Endodermal cell (in vitro differentiated cells): ENCODE measurements at places on chromosomes 4 and X. TPM values are rescaled to one million over a fixed set of nuclear protein-coding genes. Genes with fewer than 3 reads are reported as not detected.

Gene SMIM43
- 0.16 TPM in 1 of 2 replicates, not detected in the other for total RNA-seq

Gene ARSJ
- total RNA-seq: 0.35 and 0.36 TPM in 2 replicates

Gene SHROOM4
- total RNA-seq: 10.4 to 22.8 TPM (median 20.5 TPM) in 3 replicates

- peak overlapping the region; percentile 75 for H3K4me3 ChIP-seq
- H3K27ac ChIP-seq: no peak overlapping the region
- no peaks in the 10 kb centered on the region for H3K36me3 ChIP-seq
- no peaks in the 10 kb centered on the region for H3K27me3 ChIP-seq
- no peak for DNase-seq
These were observed 776 bp downstream of the PABPC4L start for GRCh38 chr4:134200811-134201215.

DNA sequence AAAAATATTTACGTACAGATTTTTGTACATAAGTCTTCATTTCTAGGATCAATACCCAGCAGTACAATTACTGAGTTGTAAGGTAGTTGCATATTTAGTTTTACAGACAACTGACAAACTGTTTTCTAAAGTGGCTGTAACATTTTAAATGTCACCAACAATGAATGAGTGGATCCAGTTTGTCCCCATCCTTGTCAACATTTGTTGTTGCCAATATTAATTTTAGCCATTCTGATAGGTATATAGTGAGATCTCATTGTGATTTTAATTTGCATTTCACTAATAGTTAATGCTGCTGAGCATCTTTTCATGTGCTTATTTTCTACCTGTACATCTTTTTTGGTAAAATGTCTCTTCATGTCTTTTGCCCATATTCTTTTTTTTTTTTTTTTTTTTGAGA is 30.9 kb upstream of the NOCT start:
- no peak overlapping the region for H3K27ac ChIP-seq
- no peaks in the 10 kb centered on the region for H3K36me3 ChIP-seq
- no peak overlapping the region for H3K4me3 ChIP-seq
- no peaks in the 10 kb centered on the region for H3K27me3 ChIP-seq
- no peak for DNase-seq

DNA sequence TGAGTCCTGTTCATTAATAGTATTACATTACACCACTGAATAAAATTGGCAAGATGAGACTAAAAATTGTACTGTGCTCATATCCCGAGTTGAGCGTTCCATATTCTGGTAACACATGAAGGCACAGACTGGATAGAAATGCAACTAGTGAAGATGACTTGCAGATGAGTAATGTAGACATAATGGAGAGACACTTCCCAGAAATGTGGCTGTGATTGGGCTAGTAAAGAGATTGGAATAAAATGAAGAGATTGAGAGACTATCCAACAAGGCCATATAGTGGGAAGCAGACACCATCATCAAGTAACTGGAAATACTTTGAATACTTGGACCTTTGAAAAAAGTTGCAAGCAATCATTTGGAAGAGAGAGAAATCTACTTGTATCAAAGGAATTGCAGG is 77.3 kb downstream of the DCAF8L1 start:
- no peaks in the 10 kb centered on the region for H3K27me3 ChIP-seq
- no peaks in the 10 kb centered on the region for H3K4me1 ChIP-seq
- no peak overlapping the region for H3K4me3 ChIP-seq
- no peak for DNase-seq
- no peaks in the 10 kb centered on the region for H3K36me3 ChIP-seq

DNA sequence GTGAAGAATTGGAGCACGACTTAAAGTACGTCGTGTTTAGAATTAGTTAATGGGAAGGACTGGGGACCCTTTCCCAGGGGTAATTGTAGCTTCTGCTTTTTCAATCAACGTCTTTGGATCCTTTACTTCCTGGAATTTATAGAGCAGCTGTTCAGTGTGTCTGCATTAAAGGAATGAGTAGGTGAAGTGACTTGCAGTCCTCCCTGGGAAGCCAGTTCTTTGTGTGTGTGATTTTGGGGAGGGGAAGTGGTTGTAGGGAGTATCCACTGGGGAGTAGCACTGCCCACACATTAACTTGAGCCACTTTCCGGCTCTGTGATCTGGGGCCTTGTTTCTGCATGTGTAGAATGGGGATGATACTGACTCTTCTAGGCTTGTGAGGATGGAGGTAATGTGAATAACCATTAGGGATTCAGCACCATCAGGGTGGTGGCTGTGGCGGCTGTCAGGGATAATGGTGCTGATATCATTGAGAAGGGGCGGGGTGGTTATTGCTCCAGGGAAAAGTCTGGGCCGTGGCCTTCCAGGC is 54.7 kb downstream of the TMEM131L start:
- H3K4me1 ChIP-seq: no peaks in the 10 kb centered on the region
- H3K36me3 ChIP-seq: no peaks in the 10 kb centered on the region
- H3K27me3 ChIP-seq: no peaks in the 10 kb centered on the region
- H3K27ac ChIP-seq: no peak overlapping the region
- no peak overlapping the region for H3K4me3 ChIP-seq
- no peak for DNase-seq

DNA sequence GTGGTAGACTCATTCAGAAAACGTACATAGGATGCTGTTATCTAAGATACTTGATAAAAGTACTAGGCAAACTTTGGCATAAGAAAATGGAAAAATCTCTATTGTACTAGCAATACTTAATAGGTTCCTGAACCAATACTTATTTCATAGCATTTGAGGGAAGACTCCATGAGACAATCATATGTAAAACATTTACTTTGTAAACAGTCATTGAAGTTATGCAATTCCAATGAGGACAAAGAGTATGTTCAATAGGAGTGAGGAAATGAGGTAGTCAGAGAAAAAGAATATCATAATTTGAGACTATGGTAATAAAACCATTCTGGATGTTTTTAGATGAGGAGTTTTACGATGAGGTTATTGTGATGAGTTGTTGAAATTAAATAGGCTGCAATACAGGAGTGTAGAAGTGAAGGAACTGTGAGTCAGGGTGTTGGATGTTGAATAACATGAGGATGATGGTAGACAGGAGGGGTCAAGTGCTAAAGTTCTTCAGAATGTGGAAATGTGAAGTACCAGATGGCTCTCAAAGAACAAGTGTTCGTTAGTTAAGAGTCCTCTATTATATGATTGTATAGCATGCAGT is 397.9 kb downstream of the PPP3CA start:
- no peak overlapping the region for H3K27ac ChIP-seq
- H3K4me3 ChIP-seq: no peak overlapping the region
- no peaks in the 10 kb centered on the region for H3K36me3 ChIP-seq
- DNase-seq: no peak

GRCh38 chr4:145525291-145525740 is 43.7 kb downstream of the SMAD1 start:
- H3K27me3 ChIP-seq: no peaks in the 10 kb centered on the region
- H3K36me3 ChIP-seq: no peaks in the 10 kb centered on the region

GRCh38 chr4:109915385-109916026 is 2.8 kb downstream of the EGF start:
- H3K36me3 ChIP-seq: no peaks in the 10 kb centered on the region
- no peak overlapping the region for H3K27ac ChIP-seq
- no peaks in the 10 kb centered on the region for H3K27me3 ChIP-seq
- DNase-seq: no peak
- H3K4me3 ChIP-seq: peak overlapping the region; percentile 81
- H3K4me1 ChIP-seq: peaks cover 5% of the 10 kb centered on the region

DNA sequence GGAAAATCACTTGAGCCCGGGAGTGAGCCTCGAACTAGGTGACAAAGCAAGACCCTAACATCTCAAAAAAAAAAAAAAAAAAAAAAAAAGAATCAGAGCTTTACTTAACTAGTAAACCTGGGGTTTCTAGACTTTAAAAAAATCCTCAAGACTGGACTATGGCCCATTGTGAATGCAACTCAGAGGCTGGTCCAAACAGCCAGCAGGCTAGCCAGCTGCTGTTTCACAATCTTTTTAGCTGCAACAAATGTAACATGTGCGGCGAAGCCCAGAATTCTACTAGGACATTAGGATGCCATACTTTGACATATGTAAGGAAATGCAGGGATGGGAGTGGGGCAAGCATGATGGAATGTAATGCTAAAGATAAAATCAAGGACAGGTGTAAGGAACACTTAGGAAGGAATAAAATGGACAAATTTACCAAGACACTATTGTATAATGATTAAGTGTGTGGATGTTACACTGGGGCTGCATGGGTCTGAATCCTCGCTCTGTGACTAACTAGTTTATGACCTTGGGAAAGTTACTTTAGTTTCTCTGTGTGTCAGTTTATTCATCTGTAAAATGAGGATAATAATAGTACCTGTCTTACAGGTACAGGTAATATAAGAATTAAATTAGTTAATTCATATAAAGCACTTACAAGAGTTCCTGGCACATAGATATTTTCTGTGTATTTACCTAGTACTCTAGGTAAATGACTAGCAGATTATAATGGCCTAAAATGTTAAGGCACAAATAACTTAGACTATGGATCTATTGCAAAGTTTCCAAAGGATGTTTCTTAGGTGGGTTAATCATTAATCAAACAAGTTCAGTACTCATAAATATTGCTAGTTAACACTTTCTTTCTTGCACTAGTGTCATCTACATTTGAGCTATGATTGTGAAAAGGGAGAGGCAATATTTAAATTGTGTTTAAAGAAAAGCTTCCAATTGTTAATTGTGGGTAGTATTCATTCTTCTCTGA is 49.5 kb downstream of the HELQ start:
- no peaks in the 10 kb centered on the region for H3K4me1 ChIP-seq
- no peak overlapping the region for H3K27ac ChIP-seq
- no peaks in the 10 kb centered on the region for H3K36me3 ChIP-seq
- no peaks in the 10 kb centered on the region for H3K27me3 ChIP-seq

DNA sequence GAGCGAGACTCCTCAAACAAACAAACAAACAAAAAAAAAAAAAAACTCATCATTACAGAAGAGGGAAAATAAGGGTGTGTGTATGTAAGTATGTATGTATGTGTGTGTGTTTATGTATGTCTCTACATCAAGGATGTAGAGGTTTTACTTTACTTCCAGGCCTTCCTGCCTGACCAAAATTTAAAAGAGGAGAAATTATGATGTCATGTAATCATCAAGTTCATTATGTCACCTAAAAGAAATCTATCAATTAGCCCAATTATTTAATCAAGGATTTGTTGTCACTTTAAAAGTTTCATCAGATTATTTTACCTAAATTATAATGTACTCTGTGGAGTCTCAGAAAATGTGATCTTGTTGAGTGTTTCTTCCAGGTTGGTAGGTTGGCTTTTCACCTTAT is 21.6 kb downstream of the GUCY1A1 start:
- H3K27me3 ChIP-seq: no peaks in the 10 kb centered on the region
- H3K36me3 ChIP-seq: no peaks in the 10 kb centered on the region
- no peak for DNase-seq
- no peak overlapping the region for H3K4me3 ChIP-seq
- H3K4me1 ChIP-seq: no peaks in the 10 kb centered on the region
- H3K27ac ChIP-seq: no peak overlapping the region

GRCh38 chrX:112849016-112849415 is 8.4 kb upstream of the AMOT start:
- peaks cover 7% of the 10 kb centered on the region for H3K4me1 ChIP-seq
- no peak overlapping the region for H3K4me3 ChIP-seq
- no peaks in the 10 kb centered on the region for H3K27me3 ChIP-seq
- no peaks in the 10 kb centered on the region for H3K36me3 ChIP-seq
- DNase-seq: no peak

DNA sequence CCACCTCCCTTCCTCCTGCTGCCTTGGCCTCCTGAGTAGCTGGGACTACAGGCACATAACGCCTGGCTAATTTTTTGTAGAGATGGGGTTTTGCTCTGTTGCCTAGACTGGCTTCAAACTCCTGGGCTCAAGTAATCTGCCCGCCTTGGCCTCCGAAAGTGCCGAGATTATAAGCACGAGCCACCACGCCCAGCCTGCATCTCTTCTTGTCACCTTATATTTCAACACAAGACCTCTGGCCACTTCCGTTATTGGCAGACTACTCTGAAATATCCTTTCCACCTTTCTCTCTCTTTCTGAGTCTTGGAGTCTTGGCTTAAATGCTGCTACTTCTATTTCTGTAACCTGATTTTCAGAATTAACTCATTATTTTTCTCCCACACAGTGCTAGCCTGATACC is 5.6 kb downstream of the KIAA0232 start:
- no peaks in the 10 kb centered on the region for H3K27me3 ChIP-seq
- H3K36me3 ChIP-seq: peaks cover 36% of the 10 kb centered on the region
- no peak for DNase-seq

DNA sequence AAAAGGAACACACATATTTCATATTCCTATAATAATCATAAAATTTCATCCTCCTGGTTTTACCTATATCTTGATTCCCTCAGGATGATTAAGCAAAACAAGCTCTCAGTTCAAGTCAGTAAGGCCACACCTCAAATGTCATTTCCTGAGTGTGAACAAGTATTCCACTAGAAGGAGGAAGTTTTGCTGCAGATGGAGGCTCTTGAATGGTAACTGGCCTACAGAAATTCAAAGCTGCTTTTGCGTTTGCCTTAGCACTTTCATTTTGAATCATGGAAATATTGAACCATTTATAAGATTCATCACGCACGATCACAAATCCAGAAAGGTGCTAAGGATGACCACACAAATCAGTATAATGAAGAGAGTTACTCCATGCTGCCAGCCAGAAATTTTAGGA is 254.4 kb upstream of the CXXC4 start:
- no peaks in the 10 kb centered on the region for H3K27me3 ChIP-seq
- no peak for DNase-seq
- H3K4me3 ChIP-seq: no peak overlapping the region
- H3K4me1 ChIP-seq: no peaks in the 10 kb centered on the region

DNA sequence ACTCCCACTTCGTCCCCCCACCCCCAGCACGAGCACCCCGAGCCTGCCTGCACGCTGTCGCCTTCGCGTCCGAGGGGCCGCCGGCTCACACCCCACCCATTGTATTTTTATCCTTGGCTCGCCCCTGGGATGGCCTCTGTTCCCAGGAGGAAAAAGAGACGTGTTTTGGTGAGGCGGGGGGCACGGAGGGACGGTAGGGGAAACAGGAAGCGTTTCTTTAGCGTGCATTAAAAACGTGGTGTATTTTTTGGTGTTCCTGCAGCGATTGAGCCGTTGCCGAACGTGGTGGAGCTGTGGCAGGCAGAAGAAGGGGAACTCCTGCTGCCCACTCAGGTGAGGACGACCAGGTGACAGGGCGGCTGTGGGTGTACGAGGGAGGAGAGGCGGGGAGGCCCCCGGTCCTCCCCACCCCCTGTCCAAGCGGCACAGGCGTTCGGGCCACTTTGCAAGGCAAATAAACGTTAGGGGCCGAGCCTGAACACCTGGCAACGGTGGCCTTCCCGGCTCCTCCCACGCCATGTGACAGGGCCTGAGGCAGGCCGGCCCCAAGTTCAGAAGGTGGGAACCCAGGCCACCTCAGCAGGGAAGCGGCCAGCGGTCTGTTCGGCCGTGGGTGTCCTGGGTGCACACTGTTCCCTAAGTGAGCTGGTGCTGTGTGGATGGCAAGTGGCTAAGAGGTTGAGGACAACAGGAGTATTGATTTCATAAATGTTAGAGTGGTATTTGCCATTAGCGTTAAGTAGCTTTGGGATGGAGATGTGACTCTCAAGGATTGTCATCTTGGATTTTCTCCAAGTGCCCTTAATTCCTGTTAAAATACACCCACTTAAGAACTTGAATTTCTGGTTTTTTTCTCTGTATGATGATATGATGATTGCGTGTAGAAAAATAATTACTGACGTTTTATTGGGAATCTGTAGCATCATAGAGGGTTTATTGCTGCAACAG is 1.1 kb downstream of the TMEM131L start:
- H3K27me3 ChIP-seq: peaks cover 21% of the 10 kb centered on the region
- peak overlapping the region; percentile 84 for H3K27ac ChIP-seq
- H3K36me3 ChIP-seq: no peaks in the 10 kb centered on the region
- H3K4me1 ChIP-seq: no peaks in the 10 kb centered on the region
